Activated CD4-positive, alpha-beta T cell treated with anti-CD3 and anti-CD28 coated beads, Interleukin-2, amount 10 ng/mL, durations not matched to agents 7 days and 5 days (primary cell): ENCODE measurements at places on chromosomes 6 and 20. TPM values are rescaled to one million over a fixed set of nuclear protein-coding genes. Genes with fewer than 3 reads are reported as not detected.
A peak's percentile ranks its signal among the peaks of the same experiment; 100 is the strongest.

- no peaks in the 10 kb centered on the region for H3K36me3 ChIP-seq
- H3K27me3 ChIP-seq, result peaks cover 6% of the 10 kb centered on the region
- no peak overlapping the region for H3K4me3 ChIP-seq
- H3K27ac ChIP-seq, result no peak overlapping the region
- no peaks in the 10 kb centered on the region for H3K4me1 ChIP-seq
Measured at GRCh38 chr6:163185744-163186143, 228.8 kb upstream of the QKI start.

DNA sequence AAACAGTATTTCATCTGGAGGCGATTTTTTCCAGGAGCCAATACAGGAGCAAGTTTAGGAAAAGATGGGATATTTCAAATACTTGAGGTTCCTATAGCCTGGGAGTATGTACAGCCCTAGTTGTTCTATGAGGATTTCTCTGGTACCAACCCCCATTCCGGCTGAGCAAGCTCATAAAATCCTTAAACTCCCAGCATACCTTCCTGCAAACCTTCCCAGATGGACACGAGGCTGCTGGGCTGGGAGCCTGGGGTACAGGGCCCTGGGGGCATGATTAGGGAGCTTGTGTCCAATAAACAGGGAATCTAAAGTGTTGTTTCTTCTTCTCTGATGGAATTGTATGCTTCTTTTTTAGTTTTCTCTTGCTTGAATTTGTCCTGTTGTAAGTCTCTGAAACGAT lies 1.5 kb downstream of the PRRC2A start:
- H3K4me1 ChIP-seq, result peaks cover 32% of the 10 kb centered on the region
- peak overlapping the region; percentile 92 for H3K27ac ChIP-seq
- H3K27me3 ChIP-seq, result no peaks in the 10 kb centered on the region
- peaks cover 53% of the 10 kb centered on the region for H3K36me3 ChIP-seq
- no peak for DNase-seq

DNA sequence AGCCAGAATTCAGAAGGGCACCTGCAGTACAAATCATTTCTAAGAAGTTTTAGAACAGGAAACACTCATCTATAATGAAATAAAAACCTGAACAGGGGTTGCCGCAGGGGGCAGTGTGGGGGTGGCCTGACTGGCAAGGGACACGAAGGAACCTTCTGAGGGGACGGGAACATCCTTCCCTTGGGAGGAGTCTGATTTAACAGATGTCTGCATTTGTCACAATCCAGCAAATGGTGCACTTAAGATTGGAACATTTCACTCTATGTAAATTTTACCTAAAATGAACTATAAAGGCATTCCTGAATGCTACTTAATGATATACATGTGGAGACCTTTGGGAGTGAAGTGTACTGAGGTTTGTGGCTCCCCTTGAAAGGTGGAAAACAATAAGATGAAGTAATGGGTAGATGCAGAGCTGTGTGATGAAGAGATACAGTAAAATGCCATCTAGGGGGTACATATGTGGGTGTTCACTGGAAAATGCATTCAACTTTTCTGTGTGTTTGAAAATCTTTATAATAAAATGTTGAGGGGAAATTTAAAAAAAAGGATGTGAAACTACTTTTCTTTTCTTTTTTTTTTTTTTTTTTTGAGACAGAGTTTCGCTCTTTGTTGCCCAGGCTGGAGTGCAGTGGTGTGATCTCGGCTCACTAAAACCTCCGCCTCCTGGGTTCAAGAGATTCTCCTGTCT lies 89.5 kb downstream of the SNX5 start:
- no peak overlapping the region for H3K27ac ChIP-seq
- H3K4me1 ChIP-seq, result peaks cover 13% of the 10 kb centered on the region
- H3K36me3 ChIP-seq, result no peaks in the 10 kb centered on the region
- H3K4me3 ChIP-seq, result no peak overlapping the region
- H3K27me3 ChIP-seq, result peaks cover 5% of the 10 kb centered on the region

DNA sequence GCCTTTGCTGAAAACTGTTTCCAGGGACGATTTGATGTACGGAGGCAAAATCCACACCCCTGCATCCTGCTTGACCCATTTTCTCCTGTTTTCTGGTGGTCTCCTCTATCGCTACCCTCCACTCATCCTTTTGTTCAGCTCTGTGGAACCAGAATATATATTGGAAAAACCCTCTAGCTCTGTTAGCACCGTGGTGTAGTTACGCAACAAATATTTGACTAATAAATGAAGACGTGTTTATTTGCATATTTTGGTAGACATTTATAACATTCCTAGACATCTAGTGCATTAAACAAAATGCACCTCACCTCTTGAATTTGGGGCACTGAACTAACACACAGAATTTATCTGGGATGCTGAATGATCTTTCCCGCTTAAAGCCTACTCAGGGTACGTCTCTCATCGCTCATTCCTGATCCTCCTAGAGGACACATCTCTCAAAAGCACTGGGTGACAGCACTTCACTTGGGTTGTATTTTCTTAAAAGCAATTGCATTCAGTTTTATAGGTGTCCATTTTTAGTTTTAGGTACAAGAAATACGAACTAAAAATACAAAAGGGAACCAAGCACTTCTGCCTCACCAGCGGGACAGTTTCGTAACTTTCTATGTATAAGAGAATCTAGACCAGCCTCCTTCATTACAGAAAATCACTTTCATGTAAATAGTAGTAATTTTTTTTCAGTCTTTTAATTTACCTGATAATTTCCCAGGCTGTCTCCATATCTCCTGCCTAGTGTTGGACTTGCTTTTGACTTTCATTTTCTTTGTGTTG lies 59.2 kb downstream of the SNRNP48 start:
- peaks cover 3% of the 10 kb centered on the region for H3K36me3 ChIP-seq
- H3K27me3 ChIP-seq, result peaks cover 7% of the 10 kb centered on the region
- H3K4me1 ChIP-seq, result peaks cover 18% of the 10 kb centered on the region
- DNase-seq, result no peak

- no peak overlapping the region for H3K4me3 ChIP-seq
- no peak overlapping the region for H3K27ac ChIP-seq
- H3K27me3 ChIP-seq, result no peaks in the 10 kb centered on the region
- H3K36me3 ChIP-seq, result no peaks in the 10 kb centered on the region
- H3K4me1 ChIP-seq, result peaks cover 3% of the 10 kb centered on the region
Measured at GRCh38 chr6:1701668-1702353, 92.1 kb downstream of the FOXC1 start.

GRCh38 chr6:19806971-19807396 lies 30.2 kb upstream of the ID4 start:
- no peaks in the 10 kb centered on the region for H3K36me3 ChIP-seq
- peaks cover 26% of the 10 kb centered on the region for H3K27me3 ChIP-seq
- no peak overlapping the region for H3K27ac ChIP-seq
- DNase-seq, result no peak

DNA sequence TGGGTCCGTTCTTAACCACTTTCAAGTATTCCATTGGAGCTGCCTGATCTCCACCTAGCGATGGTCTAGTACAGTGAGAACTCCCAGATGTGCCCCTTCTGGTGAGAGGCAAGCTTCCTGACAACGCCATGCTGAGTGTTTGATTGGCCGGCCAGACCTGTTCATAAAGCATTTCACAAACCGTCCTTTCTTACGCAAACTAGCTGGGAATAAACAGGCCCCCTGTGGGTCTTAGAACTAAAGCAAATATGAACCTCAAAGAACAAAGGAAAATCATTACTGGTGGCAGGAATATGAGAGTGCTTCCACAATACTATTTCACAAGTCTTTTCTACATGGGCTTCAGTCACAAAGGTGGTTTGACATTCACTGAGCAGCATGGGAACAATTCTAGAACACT lies 15.6 kb upstream of the GCNT2 start:
- H3K27ac ChIP-seq, result no peak overlapping the region
- H3K4me3 ChIP-seq, result no peak overlapping the region
- no peaks in the 10 kb centered on the region for H3K36me3 ChIP-seq
- DNase-seq, result no peak

DNA sequence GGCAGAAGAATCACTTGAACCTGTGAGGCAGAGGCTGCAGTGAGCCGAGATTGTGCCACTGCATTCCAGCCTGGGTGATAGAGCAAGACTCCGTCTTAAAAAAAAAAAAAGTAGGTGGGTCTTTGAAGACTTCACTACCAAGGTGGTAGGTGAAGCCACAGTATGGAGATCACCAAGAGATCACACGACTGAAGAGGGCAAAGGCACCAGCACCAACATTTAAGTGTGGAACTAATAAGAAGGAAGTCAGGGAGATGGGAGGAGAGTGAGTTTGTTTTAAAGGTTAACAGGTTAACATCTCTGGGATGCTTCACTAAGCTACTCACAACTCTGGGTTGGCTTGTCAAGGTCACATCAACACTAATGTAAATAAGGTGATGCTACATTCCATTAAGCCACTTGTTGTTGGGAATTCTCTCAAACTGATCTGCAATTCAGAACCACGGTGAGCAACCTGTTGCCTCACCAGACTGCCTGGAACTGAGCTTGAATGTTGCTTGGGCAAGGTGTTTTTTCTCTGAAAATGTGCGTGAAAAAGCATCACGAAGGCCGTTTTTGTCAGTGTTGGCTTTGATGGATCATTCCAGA lies 48.7 kb downstream of the KCTD20 start:
- no peaks in the 10 kb centered on the region for H3K27me3 ChIP-seq
- DNase-seq, result no peak
- H3K4me3 ChIP-seq, result no peak overlapping the region
- H3K4me1 ChIP-seq, result peaks cover 20% of the 10 kb centered on the region

The CLPSL1 gene
- total RNA-seq, result not detected

The C20orf144 gene
- 0.15 TPM for total RNA-seq

The TREML2 gene
- 22.9 TPM for total RNA-seq

The RIPOR3 gene
- not detected for total RNA-seq

The BTNL2 gene
- total RNA-seq, result not detected

The POU5F1 gene
- not detected for total RNA-seq

The METTL24 gene
- not detected for total RNA-seq
